ENCODE measurements at places on chromosomes 2 and 18. TPM values are rescaled to one million over a fixed set of nuclear protein-coding genes. Genes with fewer than 3 reads are reported as not detected.

DNA sequence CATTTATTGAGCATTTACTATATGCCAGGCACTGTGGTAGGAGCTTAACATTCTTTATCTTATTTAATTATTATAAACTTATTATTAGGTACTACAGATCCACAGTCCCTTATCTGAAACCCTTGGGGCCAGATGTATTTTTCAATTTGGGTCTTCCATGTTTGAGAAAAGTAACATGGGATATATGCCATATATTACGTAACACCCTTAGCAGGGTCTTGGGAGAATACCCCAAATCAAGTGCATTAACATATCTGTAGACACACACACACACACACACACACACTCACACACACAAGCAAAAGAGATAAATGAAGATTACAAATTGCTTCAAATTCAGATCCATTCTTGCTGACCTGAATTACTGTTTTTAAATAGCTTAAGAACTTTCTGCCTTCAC, 13.7 kb downstream of the NTSR2 start:
- no peak for DNase-seq

The OLA1 gene
- 67.6 TPM for total RNA-seq

GRCh38 chr2:41763141-41763540, 284.7 kb upstream of the PKDCC start:
- no peak for DNase-seq

DNA sequence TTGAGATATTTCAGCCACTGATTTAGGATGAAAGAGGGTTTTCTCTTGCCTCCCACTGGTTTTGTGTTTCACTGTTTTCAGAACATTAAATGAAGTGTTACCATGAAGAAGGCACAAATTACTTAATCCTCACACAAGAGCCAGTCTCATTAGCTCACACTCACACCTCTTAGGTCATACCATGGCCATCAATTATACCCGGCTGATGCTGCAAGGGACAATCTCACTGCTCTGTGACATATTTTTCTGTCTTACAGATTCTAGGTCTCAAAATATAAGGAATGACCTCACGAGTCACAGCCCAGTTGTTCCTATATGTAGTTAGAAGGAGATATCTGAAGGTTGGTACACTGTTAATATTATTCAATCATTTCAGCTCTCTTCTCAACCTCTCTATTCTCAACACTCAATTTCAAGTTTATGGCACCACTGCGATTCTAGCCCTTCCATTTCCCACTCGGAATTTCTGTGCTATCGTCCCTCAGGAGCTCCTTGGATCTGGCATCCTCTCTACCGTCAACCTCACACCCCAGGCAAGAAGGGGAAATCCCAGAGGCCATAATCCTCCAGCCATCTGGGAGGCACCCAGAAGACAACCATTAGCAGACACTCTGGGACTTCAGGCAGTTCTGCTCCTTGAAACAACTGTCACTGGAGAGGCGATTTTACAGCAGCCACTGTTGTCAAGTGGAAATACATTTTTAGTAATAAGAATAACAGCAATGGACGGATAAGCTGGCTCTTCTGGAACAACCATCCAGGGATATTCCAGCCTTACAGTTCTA, 101.9 kb downstream of the MREG start:
- DNase-seq = no peak

The LCT gene
- not detected for total RNA-seq

DNA sequence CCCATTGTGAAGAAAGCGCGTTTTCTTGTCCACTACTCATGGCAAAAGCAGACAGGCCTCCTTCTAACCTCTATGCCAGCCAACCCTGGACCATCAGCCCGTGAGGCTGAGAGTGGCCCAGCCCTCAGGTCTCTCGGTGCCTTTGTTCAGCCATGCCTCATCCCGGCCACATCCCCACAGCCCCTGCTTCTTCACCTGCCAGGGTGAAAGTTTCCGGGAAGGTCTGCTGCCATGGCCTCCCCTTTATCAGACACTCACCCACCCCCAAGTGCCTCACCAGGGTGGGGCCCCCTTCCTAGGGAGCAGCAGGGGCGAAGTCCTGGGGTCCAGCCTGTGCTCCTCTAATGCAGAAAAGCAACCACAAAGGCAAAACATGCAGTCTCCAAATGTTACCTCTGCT, 478.4 kb upstream of the SALL3 start:
- no peak for DNase-seq
